Astrocyte (in vitro differentiated cells and primary cell): ENCODE measurements at places on chromosomes 7 and 10. TPM values are rescaled to one million over a fixed set of nuclear protein-coding genes. Genes with fewer than 3 reads are reported as not detected.

FANK1 gene
- total RNA-seq = 9.7 and 12.1 TPM in 2 replicates

IGFBP1 gene
- not detected in 2 replicates for total RNA-seq

TRIM50 gene
- not detected in 2 replicates for total RNA-seq

TNKS2 gene
- total RNA-seq = 55.8 and 56.2 TPM in 2 replicates

ELOVL3 gene
- 0.48 and 0.62 TPM in 2 replicates for total RNA-seq

SPDYE2 gene
- not detected in 2 replicates for total RNA-seq

PON1 gene
- total RNA-seq = 0.99 and 1.00 TPM in 2 replicates

LIPN gene
- total RNA-seq = not detected in 2 replicates

PNLIPRP2 gene
- total RNA-seq = not detected in 2 replicates

INHBA gene
- total RNA-seq = 103 and 164 TPM in 2 replicates

CCL24 gene
- not detected in 2 replicates for total RNA-seq

SFRP4 gene
- 0.19 and 0.39 TPM in 2 replicates for total RNA-seq

CALCR gene
- 5.4 and 5.7 TPM in 2 replicates for total RNA-seq

CRYGN gene
- not detected in 2 replicates for total RNA-seq

PI4K2A gene
- total RNA-seq = 32.9 and 37.8 TPM in 2 replicates
